ENCODE measurements at places on chromosomes 1 and 21.

GRCh38 chr1:16324456-16324890, 27.8 kb downstream of the FBXO42 start:
- no peak for DNase-seq

DNA sequence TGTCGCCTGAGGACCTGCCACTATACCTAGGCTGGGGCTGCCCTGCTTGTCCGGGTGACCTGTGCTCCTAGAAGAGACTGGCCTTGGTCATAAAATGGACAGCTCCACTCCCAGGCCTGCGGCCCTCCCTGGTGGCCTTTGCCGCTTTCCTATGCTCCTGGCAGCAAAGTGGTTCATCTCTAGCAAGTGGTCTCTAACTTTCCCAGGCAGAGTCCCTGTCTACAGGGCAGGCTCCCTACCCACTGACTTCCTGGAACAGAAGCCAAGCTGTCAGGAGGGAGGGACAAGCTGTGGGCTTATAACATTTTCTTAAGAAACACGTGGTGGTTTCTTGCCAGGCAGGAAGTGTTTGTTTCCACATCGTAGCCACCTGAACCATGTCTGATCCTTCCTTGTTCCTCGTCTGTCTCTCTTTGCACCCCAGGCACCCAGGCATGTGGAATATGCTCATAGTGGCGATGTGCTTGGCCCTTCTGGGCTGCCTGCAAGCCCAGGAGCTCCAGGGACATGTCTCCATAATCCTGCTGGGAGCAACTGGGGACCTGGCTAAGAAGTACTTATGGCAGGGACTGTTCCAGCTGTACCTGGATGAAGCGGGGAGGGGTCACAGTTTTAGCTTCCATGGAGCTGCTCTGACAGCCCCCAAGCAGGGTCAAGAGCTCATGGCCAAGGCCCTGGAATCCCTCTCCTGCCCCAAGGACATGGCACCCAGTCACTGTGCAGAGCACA, 10.1 kb downstream of the H6PD start:
- DNase-seq = peak; percentile 57

DNA sequence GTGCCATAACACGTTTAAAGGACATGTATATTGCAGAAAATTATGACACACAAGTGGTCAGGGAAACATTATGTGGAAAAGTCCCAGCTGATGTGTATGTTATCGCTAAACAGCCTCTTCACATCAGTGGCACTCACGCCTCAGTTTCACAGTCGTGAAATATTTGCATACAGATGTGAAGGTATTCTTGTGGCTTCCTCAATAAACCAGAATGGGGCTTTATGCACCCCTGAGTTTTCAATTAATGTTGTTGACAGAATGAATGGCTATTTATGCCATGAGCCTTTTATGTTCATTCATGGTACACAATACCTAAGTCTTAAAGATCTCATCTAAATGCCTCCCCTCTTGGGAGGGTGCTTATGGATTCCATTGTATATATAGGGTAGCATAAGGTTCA, 202.1 kb upstream of the ADGRL2 start:
- no peak for DNase-seq

DNA sequence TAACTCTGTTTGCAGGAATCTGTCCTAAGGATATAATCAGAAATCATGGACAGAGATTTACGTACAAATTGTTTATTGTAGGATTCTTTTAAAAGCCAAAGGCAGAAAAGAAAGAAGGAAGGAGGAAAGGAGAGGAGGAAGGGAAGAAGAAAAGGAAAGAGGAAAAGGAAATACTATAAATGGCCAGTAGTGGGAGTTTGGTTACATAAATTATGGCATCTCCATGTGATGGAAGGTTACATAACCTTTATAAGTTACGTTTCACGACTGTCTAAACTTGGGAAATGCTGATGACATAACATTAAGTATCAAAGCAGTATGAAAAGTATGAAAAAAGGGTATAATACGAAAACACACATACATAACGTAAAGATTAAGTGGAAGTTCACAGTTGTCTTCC, 39.0 kb downstream of the SMYD2 start:
- DNase-seq = no peak

DNA sequence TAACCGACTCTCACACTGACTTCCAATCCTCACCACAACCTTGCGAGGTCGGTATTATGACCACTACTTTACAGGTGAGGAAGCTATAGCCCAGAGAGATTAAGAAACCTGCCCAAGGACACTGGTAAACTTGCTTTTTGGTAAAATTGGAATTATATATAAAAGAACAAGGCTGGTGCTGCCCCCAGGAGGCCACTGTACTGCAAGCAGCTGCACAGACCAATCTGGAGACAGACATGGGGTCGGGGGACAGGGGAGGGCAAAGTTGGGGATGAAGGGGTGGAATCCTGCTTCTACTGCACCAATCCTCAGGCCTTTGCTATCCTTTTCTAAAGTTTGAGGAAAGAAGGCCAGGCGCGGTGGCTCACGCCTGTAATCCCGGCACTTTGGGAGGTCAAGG, 280.8 kb downstream of the SPATA17 start:
- no peak for DNase-seq

GRCh38 chr1:230243146-230243545, 176.1 kb downstream of the GALNT2 start:
- no peak for DNase-seq

- DNase-seq = no peak
These were observed 3.1 kb downstream of the GJA5 start for GRCh38 chr1:147757015-147757990.

DNA sequence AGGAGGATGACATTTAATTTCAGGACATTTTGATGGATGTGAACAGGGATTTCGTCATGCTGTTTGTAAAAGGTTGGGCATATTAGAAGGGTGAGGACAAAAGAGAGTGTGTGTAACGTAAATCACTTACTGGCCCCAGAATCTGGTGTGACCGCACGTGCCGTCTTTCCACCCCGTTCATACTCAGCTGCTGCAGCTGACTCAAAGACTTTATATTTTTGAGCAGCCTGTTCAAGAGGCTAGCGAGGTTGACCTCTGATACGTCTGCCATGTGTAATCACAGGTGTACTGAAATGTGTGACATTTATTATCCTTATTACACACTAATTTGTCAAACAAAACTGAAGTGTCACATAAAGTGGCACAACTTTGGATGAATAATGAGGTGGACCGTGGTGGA, 66.5 kb upstream of the ERRFI1 start:
- no peak for DNase-seq

- peak; percentile 70 for DNase-seq
These were observed 725 bp downstream of the SLC25A33 start for GRCh38 chr1:9539829-9540550.

DNA sequence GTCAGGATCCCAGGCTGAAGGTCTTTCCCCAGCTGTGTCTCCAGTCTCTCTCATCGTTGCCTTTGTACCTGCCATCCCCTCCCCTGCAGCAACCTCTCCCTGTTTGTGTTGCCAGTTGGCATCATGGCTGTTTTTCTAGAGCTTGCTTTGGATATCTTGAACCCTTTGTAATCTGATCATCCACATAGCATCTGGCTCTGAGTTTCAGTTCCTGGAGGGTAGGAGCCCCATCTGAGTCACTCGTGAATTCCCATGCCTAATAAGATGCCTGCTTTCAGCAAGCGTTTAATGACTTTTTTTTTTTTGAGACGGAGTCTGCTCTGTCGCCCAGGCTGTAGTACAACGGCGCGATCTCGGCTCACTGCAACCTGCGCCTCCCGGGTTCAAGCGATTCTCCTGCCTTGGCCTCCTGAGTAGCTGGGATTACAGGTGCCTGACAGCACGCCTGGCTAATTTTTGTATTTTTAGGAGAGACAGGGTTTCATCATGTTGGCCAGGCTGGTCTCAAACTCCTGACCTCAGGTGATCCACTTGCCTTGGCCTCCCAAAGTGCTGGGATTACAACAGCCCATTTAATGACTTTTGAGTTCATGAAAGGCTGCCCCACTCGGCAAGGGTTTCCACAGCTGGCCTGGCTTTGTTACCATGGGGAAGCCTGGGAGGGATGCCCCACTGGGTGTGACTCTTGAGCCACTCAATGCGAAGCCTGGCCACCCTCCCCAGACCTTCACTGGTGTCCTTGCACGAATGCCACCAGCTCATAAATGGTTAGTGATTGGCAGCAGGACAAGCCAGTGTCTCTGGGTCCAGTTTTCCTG, 11.9 kb downstream of the ALPL start:
- DNase-seq = no peak

GRCh38 chr1:56719171-56719570, 74.1 kb downstream of the PRKAA2 start:
- DNase-seq = no peak

DNA sequence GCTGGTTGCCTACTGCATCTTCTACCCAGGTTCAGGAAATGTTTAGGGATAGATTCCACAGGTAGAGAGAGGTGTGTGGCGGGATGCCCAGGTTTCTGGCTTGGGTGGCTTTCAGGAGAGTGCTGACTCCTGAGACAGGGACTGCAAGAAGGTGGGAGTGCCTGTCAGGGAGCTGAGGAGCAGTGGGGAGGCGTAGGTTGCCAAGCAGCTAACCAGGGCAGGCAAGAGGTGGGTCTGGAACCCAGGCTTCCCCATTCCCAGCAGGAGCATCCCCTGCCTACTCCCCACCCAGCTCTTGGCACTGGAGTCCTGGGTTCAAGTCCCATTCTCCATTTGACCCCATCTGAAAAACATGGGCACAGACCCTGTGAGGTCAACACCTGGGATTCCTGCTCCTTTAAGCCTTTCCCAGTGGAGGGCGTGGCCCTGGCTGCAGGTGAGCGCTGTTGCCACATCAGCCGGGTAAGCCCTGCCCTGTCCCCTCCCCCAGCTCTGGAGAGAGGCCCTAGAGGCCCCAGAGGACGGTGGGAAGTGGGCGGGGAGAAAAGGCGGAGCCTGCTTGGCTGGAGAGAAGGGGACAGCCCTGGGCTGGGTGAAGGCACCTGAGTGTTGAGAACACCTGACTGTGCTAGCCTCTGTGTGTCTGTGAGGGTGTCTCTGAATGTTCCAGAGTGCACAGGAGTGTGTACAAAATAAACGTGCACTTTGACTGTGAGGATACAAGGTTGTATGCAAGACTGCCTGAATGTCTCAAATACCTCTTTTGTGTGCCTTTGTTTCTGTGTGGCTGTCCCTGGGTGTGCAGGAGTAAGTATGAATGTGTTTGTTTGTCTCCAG, 14.0 kb upstream of the SYNC start:
- peak; percentile 98 for DNase-seq

All from left colon (tissue), 2 donors.